ENCODE measurements at places on chromosomes 1 and 21.

GRCh38 chr1:85297855-85298629 is 21.6 kb upstream of the BCL10 start:
- DNase-seq: peak; percentile 48

GRCh38 chr1:9553736-9554144 is 14.5 kb downstream of the SLC25A33 start:
- DNase-seq: no peak

- DNase-seq: no peak
Observed at GRCh38 chr1:27235827-27236226, 1.4 kb downstream of the WDTC1 start.

- DNase-seq: no peak
Observed at GRCh38 chr1:227561241-227561907, 2.0 kb upstream of the ZNF678 start.

GRCh38 chr1:2301607-2302291 is 73.6 kb downstream of the SKI start:
- no peak for DNase-seq

- no peak for DNase-seq
Observed at GRCh38 chr1:23638188-23638619, 53.4 kb upstream of the RPL11 start.

DNA sequence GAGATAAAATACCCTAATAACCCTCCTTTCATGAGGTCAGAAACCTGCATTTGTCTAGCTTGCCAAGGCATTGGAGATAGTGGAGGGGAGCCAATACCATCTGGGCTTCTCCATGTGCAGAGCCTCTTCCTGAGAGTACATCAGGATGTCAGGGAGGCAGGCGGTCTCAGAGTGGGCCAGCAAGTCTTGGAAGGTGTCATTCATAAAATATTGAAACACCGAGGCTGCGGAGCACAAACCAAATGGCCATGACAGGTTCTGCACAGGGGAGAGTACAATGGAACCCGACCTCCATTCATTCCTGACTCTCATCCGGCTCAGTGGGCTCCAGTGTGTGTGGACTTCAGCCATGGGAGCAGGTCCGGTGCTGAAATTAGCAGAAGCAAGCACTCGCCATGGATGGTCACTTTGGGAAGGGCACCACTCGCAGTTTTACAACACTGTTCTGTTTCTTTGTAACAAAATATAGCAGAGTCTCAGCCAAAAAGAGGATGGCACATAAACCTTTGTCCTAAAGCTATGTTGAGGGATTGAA is 446.6 kb downstream of the SIPA1L2 start:
- DNase-seq: no peak

GRCh38 chr1:202143011-202143767 is 1.3 kb downstream of the ARL8A start:
- no peak for DNase-seq

Measured in NCI-H510A (cell line).